Right renal cortex interstitium (tissue), 3 donors: ENCODE measurements at places on chromosomes 16 and 17. TPM values are rescaled to one million over a fixed set of nuclear protein-coding genes. Genes with fewer than 3 reads are reported as not detected.

- DNase-seq: peak; percentile 45
These were observed 28.9 kb downstream of the CMIP start for GRCh38 chr16:81473558-81473957.

Gene SEPTIN12
- polyA plus RNA-seq: not detected

DNA sequence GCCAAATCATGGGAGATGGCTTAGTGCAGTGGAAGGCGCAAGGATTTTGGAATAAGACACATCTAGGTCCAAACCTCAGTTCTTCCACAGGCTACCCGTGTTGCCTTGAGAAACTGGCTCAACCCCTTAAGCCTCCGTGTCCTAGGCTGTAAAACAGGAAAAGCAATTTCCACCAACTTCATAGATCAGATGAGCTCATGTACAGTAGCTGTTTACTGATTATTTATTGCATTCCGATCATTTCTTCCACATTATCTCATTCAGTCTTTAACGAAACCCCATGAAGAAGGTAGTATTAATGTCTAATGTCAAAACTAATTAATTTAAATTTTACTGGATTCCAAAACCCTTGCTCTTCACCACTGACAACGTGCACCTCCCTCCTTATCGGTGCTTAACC, 231.6 kb downstream of the GRIN2A start:
- DNase-seq: no peak

DNA sequence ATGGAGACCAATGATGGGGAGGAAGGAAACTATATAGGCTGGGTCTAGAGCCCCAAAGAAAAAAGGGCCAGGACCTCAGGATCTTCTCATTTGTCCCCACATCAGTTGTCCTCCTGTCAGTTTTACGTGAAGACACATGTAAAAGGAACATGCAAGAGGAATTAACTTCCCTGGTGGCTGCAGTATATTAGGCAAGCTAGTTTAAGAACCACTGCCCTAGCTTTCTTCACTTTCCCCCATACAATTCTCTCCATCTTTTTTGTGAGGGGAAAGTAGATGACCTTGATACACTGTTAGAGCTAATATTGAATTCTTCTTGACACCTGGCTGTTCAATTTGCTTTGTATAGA, 2.3 kb downstream of the MAP3K3 start:
- no peak for DNase-seq

- DNase-seq: no peak
These were observed 28.9 kb downstream of the FAM20A start for GRCh38 chr17:68572138-68572842.
